Caudate nucleus (tissue), 63 donors: ENCODE measurements at places on chromosomes 11 and 22.
A peak's percentile ranks its signal among the peaks of the same experiment; 100 is the strongest.

- peak; percentile 22 for DNase-seq
These were observed 101.0 kb downstream of the PTPRJ start for GRCh38 chr11:48081151-48082010.

DNA sequence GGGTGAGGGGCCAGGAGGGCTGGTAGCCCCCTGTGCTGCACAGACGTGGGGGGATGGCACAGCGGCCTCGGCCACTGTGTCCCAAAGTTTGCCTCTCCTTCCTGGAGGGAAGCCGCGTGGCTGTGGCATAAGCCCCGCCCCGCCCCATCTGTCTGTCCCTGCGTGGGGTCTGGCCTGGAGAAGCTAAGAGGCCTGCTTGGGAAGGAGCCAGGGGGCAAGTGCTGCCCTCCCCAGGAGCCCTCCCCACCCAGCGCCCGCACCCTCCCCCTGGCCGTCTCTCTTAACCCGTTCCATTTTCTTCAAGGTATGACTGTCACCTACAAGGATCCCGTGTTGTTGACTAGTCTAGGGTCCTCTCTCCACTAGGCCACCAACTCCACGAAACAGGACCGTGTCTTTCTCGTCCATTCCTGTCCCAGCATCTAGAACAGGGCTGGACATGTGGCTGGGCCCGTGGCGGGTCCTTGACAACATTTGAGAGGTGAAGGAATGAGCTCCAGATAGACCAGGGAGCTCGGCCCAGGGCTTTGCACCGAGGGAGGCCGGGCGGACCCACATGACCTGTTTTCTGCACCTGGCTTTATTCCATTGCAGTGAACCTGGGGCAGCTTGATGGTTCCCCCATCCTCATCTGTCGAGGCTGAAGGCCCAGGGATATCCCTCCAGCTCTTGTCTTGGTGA is 428.0 kb downstream of the TBC1D22A start:
- DNase-seq = no peak

- DNase-seq = no peak
These were observed 141.4 kb downstream of the FBXO7 start for GRCh38 chr22:32615874-32616564.

DNA sequence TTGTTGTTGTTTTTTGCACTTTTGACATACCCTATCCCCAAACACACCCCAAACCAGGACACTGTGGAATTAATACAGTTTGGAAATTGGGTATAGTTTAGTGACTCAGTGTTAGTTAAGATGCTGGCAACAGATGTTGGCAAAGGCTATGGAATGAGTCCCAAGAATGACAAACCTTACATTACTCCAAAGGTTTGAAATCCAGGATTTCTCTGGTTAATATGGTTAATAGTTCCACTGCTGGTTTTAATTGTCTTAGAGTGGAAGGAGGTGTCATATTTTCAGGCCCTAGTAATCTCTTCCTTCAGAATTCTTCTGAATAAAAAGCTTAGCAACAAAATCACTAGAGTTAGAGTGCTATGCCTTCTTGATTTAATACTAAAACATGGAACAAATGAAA is 775 bp downstream of the LPXN start:
- no peak for DNase-seq

DNA sequence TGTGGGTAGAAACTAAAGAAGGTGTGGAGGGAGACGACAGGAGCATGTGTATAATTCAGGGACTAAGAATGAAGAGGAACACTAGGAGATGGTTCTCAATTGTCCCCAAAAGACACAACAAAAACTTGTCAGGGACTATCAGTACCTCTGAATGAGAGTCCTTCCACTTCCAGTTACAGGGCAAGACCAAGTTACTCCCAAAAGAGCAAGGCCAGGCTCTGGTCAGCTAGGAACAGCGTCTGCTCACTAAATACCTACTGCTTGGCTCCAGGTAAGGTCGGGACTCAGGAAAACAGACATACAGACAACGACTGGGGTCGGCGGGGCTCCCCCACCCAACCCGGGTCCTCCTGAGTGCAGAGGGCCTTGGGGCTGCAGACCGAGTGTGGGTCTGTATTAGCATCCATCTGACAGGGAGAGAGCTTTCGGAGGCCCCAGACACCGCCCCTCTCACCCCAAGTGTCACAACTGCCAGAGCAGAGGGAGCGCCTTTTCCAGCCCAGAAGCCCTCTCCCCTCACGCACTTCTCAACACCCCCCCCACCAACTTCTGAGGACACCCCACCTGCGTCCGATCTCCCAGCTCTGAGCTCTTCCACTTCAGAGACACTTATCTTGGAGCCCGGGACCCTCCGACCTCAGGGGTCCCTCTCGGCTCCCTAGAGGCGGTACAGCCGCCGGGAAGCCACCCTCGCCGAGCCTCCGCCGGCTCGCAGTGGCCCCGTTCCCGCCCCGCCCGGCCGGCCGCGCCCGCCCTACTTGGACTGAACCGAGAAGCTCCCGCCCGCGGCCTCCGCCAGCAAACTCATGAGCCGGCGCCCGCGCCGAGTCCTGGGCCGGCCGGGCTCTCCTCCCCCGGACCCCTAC is 522 bp downstream of the RHOG start:
- DNase-seq = peak; percentile 53

DNA sequence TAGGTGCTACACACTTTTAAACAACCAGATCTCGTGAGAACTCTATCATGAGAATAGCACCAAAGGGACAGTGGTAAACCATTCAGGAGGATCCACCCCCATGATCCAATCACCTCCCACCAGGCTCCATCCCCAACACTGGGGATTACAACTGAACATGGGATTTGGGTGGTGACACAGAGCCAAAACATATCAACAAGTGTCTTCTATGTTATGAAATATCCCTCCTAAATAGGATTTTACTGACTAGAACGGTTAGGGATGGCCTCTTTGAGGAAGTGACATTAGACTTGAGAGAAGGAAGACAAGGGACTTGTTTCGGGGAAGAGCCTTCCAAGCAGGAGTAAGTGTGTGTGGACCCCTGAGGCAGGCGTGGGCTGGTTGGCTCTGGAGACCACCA is 11.9 kb upstream of the MRPL11 start:
- DNase-seq = no peak

DNA sequence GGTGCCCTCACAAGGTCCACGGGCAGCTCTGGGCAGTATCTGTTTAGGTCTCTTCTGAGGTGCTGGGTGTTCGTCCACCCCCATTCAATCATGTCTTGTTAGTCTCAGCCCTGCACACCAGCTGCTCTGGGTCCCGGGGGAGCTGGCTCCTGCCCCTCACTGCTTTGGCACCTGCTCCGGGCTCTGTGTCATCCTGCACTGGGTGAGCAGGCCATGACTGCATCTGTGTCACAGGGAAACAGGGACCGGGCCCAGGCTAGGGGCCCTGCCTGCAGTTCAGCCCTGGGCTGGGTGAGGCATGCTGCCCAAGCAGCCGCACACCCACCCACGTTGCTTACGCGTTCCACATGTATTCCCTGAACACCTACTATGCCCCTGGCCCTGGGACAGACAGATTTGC is 43.9 kb downstream of the ELFN2 start:
- no peak for DNase-seq

GRCh38 chr11:3138178-3139085 is 26.7 kb downstream of the OSBPL5 start:
- no peak for DNase-seq

- no peak for DNase-seq
These were observed 76.2 kb downstream of the SLC1A2 start for GRCh38 chr11:35343033-35343598.

GRCh38 chr22:39087881-39088684 is 9.0 kb upstream of the APOBEC3H start:
- DNase-seq = no peak

GRCh38 chr11:31422703-31423102 is 53.0 kb downstream of the DNAJC24 start:
- DNase-seq = no peak

- no peak for DNase-seq
These were observed 48.4 kb downstream of the CDKN1C start for GRCh38 chr11:2837096-2837601.

DNA sequence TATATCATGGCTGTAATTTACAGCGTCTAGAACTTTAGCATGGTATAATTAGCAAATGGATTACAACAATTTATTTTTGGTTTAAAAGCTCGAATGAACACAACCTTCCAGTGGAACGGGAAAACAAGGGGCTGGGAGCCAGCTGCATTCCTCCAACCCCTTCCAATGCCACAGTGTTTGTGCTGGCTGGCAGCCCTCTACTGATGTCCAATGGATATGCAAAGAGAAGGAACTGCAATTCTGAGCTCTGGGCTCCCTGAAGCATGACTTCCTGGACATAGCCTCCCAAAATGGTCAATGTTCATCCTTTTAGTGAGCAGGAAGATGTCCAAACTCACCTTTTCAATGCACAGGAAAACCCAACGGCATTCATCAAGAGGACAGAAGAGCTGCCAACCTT is 288.3 kb downstream of the TENM4 start:
- no peak for DNase-seq

DNA sequence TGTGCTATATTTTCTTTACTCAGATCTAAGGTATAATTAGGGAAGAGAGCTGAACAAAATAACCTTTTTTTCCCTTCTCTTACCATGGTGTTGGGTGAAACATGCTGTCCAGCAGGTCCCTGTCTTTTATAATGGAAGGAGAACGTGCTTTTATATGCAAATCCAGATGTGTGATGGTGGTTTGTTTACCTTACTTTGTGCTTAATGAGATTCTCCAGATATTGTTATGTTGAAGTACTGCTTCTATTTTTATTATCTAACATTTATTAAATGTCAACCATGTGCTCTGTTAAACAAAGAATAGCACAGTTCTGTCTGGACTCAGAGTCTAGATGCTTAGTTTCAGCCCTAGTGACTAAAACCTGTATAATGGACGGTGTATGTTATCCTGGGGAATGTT is 10.1 kb upstream of the GRIK4 start:
- DNase-seq = no peak

DNA sequence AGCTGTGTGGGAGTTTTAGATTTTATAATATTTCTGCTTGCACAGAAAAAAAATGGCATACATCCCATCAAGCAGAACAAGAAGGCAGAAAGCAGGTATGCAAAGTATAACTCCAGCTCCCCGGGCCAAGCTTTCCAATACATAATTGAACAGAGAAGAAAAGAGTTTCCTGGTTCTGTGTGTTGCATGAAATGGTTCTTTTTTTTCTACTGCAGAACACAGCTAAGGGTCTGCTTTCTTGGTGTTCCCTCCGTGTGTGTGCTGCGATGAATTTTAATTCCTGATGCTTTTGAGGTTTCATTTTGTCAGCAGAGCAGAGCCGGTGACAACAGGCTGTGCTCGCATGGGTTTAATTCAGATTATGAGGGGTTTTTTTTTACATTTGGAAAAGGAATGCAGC is 70.7 kb upstream of the TTC12 start:
- DNase-seq = no peak

DNA sequence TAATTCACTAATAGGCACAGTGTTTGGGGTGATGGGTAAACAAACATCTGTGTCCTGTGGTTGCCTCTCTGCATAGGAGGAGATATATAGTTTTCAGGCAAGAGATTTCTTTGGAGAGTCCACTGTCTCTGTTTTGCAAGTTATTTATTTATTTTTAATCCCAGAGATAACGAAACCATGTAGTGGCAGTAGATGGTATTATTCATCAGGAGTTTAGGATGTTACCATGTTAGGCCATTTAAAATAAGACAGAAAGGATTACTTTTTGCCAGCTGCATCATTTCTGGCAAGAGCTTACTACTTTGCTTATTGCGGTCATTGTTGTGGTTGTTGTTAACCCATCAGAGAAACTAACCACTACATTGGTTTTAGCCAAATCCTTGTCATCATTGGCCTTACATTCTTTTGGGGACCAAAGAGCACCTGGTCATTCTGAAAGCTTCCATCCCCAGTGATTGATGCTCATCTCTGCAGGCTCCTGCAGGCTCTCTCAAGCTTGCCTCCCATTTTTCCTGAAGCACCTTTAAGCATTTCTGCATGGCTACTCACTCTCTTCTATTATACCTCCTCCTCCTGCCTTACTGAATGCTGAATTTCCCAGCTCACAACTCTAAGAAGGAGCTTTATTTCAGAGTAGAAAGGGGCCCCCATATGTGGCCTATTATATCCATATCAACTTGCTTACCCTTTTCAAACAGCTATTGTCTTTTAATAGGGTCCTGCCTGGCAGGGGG is 84.4 kb downstream of the CSTPP1 start:
- DNase-seq = no peak

DNA sequence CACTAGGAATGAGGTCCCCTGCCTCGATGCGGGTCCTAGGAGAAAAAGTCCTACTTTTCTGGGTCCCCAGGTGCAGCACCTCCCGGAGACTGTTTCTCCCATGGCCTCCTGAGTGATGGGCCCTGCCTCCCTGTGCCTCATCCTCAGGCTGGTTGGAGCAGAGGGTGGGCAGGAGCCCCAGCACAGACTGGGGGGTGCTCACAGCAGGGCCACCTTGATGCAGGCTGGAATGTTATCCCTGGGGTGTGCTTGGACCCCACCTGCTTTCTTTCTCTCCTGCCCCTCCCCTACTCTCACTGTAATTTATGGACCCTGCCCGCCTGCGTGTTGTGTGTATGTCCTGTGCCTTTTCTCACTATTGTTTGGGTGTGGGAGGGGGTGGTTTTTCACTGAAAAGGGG is 8.1 kb downstream of the SHISA8 start:
- DNase-seq = no peak

DNA sequence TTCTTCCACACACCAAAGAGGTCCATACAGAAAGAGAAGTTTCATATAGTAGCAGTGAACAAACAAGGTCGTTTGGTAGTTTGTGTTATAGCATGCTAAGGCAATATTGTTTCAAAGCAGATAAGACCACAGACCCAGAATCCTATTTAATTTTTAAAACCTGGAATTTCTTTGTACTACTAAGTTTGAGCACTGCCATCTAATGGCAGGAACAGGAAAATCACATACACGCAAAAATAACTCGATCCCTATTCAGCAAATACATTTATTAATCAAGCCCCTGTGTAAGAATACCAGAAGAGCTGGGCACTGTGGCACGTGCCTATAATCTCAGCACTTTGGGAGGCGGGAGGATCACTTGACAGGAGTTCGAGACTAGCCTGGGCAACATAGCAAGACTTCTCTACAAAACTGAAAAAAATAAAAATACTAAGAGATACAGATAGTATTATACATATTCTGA is 2.9 kb upstream of the BTBD10 start:
- DNase-seq = no peak

- no peak for DNase-seq
These were observed 53.1 kb upstream of the HORMAD2 start for GRCh38 chr22:30027169-30027568.

GRCh38 chr22:35192129-35192918 is 65.0 kb upstream of the HMGXB4 start:
- DNase-seq = no peak

GRCh38 chr11:128716661-128717210 is 22.9 kb downstream of the FLI1 start:
- DNase-seq = no peak

GRCh38 chr11:12430351-12430750 is 53.0 kb downstream of the PARVA start:
- no peak for DNase-seq

GRCh38 chr11:13391217-13391616 is 71.8 kb downstream of the BTBD10 start:
- DNase-seq = no peak

DNA sequence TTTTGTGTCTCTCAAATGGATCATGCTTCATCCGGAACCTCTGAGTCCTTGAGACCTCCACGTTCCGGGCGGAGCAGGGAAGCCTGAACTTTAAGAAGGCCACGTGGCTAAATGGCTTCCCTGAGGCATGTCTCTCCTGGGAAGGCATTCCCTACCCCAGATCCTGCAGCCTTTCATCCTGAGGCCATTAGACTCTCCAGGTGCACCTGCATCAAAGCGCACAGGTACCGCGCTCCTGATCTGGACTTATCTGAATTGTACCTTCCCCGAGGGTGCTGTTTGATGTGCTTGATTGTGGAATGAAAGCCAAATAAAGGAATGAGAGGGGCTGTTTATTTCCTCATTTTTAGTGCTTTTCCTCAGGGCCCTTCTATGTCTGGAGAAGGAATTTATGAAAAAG is 22.5 kb downstream of the C22orf31 start:
- DNase-seq = no peak
